GM04504 (cell line): ENCODE measurements at places on chromosomes 3 and 15.

DNA sequence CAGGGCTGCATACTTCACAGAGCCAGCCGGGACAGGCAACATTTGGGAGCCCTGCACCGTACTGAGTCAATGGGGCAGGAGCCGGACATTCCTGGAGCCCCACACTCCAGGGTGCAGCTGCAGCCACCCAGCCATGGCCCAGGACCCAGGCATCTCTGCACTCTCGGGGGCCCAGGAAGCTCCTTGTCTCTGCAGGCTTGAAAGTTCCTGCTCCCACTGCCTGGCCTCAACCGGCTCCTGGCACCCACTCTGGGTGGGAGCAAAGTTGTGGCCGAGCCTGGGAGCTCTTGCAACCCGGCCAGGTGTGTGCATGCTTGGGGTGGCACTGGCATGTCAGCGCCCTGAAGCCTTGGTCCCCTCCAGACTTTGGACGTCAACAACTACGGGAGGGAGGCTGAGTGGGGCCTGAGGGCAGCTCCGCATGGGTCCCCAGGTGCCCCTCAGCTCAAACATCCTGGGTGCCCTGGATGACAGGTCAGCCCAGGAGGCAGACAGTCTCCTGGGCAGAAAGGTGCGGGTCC lies 833.5 kb upstream of the CADM2 start:
- no peak for DNase-seq

DNA sequence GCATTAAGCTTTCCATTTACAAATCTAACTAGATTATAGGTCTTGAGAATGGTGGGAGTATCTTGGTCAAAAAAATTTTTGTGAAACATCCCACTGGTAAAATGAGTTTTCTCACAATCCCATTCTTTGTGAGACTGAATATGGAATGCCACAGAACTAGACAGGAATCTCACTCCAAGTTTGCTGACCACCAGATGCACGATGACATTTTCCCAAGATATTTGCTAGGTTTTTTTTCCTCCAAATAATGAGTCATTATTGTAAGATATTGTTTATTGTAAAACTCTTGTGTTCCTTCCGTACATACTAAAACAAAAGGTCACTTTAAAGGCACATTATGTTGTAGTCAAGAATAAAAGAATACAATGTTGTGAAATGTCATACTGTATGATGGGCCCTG lies 53.9 kb downstream of the COPS2 start:
- DNase-seq, result no peak

GRCh38 chr3:67685499-67685898 lies 31.1 kb upstream of the SUCLG2 start:
- no peak for DNase-seq

GRCh38 chr15:89128320-89129122 lies 40.3 kb downstream of the ABHD2 start:
- DNase-seq, result no peak

DNA sequence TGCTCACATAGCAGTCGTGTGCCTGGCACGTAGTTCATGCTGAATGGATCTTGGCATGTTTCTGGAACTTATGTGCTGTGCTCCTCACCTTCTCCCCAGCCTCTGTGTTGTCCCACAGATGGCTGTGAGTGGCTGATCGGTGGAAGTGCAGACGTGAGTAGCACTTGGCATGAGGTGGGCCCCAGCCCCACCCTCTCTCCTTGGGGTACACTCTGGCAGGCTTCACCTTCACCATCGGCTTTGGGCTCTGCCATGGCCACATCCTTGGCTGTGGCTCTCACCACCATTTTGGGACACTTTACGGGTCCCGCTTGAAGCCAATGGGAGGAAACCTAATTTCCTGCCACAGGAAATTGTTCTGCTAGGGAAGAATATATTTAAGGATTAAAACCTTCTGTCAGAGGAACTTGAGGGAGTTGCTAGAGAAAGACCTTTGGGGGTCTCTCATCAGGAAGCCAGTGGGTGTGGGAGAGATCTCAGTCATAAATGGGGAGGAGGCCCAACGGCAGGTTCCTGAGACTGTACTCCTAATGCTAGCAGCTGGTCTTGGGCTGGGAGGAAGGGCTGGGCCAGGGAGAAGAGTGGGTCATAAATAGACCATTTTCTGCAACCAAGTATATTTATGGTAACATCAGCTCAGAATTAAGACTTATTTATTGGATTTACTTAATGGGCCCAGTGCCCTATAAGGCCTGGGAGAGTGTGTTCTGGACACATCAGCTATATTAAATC lies 92.3 kb downstream of the SMAD3 start:
- no peak for DNase-seq

DNA sequence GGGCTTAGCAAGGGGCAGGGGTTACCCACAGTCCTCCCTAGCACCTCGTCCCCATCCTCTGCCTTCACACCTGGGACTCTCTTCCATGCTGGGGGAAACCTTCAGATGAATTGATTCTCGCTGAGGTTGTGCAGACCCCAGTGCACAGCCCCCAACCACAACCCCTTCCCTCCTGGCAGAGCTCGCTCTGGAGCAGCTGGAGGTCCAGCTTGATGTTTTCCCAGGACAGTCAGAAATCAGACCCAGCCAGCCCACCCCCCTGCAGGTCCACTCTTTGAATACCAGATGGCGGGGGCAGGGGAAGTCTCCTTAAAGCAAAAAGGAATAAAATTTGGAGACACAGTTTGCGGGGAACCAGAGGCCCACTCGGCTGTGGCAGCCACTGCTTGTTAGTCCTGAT lies 234.4 kb downstream of the XXYLT1 start:
- DNase-seq, result no peak

DNA sequence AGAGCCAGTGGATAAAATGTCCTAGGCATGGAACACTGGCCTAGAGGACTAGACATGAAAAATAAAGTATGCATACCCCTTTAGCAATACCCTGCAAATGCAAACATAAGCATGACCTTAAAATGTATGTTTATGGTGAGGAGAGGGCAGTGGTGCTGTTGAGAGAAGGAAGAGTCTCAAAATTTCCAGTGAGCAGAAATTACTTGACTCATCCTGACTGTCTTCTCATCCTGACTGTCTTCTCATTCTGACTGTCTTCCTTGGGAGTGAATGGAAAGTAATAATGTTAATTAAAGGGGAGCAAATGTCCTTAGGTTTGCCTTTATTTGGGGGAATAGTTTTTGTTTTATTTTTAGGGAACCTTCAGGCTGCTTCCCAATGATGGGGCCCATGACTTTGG lies 121.5 kb upstream of the GALNT15 start:
- no peak for DNase-seq

DNA sequence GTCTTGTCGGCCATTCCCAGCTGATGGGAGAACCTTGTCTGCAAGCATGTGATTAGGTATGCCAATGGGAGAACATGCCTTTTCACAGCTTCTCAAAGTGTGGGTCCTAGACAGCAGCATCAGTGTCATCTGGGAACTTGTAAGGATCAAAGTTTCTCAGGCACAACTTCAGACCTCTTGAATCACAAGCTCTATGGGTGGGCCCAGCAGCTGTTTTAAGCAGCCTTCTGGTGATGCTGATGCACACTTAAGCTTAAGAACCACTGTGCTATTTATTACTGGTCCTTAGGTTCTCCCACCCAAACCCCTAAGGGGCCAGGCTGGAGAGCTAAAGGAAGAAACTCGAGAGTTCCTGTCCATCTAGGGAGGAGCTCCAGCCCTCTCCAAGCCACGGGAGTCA lies 453.9 kb upstream of the PROK2 start:
- no peak for DNase-seq

GRCh38 chr15:75358771-75359536 lies 9.5 kb downstream of the MAN2C1 start:
- no peak for DNase-seq

DNA sequence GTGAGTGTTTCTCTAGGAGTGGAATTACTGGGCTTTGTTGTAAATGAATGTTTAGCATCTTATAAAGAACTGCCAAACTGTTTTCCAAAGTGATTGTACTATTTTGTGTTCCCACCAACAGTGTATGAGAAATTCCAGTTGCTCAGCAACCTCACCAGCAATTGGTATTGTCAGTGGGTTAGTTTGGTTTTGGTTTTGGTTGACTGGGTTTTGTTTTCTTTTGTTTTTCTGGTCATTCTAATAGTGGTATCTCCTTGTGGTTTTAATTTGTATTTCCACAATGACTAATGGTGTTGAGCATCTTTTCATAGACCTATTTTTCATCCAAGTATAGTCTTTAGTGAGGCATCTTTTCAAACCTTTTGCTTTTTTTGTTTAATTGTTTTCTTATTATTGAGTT lies 27.1 kb downstream of the FILIP1L start:
- DNase-seq, result peak; percentile 62

GRCh38 chr3:46395210-46395661 lies 11.6 kb downstream of the CCR5AS start:
- no peak for DNase-seq

GRCh38 chr3:114496021-114496434 lies 202.2 kb downstream of the TIGIT start:
- peak; percentile 53 for DNase-seq

GRCh38 chr3:68915973-68916372 lies 16.4 kb downstream of the TAFA4 start:
- DNase-seq, result no peak

GRCh38 chr3:169886671-169887070 lies 16.9 kb upstream of the LRRC31 start:
- DNase-seq, result peak; percentile 49

- no peak for DNase-seq
Observed at GRCh38 chr15:41996921-41997592, 23.8 kb downstream of the PLA2G4E start.

GRCh38 chr3:8441969-8442559 lies 59.6 kb upstream of the LMCD1 start:
- no peak for DNase-seq

GRCh38 chr3:54427501-54427900 lies 305.1 kb downstream of the CACNA2D3 start:
- DNase-seq, result no peak

DNA sequence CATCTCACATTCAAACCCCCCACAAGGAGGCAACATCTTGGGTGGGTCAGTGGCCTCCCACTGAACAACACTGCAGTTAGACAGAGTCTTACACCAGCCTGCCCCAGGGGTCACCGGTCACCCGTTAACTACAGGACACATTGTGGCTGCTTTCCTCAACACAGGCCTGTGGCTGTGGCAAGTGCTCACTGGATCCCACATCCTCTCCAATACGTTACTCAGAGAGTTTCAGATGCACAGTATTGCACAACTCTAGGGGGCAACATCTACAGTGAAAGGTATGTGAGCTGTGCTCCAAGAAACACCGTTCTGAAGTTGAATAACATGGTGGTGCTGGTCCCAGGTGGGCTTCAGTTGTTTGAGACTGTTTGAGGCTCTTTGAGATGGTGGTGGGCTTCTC lies 41.0 kb downstream of the CTDSPL start:
- DNase-seq, result no peak

DNA sequence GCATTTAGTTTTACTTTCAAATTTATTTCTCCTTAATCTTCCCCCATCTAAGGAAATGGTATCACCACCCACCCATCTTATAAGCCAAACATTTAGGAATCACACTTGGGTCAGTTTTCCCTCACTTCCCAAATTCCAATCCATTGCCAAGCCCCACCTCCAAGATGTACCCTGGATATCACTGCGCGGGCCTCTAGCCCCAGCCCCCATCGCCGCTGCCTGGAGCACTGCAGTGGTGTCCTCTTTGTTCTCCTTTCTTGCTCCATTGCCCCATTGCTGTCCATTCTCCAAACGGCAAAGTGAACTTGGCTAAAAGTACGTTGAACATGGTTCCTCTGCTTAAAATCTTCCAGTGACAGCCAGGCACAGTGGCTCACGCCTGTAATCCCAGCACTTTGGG lies 267.8 kb downstream of the SHOX2 start:
- DNase-seq, result no peak

DNA sequence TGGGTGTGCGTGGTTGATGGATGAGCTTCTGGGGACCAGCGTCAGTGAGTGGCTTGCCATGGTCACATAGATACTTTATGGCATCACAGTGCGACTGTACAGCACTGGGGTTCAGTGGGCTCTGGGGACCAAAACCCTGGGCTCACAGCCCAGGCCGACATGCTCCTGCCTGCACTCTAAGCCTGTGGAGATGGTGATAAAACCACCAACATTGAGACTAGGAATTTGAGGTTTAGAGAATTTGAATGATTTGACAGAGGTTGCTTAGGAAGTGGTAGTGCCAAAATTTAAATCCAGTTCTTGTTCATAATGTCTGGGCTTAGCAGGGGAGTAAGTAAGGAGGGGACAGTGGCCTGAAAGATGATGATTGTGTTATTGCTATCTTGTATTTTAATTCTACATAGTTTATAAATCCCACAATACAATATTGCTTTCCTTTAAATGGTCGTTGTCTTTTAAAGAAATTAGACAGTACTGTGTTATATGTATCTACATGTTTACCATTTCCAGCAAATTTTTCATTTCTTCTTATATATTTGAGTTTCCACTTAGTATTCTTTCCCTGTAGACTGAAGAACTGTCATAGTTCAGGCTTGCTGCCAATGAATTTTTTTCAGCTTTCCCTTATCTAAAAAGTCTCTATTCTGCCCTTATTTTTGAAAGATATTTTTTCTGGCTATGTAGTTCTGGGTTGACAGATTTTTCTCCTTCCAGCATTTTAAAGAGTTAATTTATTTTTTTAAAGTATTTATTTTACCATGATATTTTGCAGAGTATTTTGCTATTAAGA lies 235.4 kb upstream of the RGMA start:
- DNase-seq, result no peak

GRCh38 chr15:40472171-40472727 lies 1.5 kb downstream of the CHST14 start:
- DNase-seq, result no peak

DNA sequence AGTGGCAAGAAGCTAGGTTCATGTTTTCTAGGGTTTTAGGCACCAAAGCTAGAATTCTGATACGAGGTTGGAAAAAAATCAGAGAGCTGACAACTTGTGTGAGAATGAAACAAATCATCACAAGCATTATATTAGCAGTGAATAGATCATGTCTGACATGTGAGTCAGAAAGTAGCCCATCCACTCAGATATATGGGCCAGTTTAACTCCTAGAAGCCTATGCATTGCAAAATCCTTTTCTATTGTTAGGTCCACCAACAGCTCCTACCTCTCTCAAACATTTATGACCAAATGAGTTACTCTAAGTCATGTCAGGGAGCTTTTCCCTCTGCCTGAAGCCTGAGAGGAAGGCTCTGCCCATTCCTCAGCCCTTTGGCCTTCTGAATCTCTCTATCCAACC lies 44.0 kb downstream of the KBTBD12 start:
- no peak for DNase-seq

- no peak for DNase-seq
Observed at GRCh38 chr3:195032106-195032759, 238.7 kb downstream of the XXYLT1 start.

DNA sequence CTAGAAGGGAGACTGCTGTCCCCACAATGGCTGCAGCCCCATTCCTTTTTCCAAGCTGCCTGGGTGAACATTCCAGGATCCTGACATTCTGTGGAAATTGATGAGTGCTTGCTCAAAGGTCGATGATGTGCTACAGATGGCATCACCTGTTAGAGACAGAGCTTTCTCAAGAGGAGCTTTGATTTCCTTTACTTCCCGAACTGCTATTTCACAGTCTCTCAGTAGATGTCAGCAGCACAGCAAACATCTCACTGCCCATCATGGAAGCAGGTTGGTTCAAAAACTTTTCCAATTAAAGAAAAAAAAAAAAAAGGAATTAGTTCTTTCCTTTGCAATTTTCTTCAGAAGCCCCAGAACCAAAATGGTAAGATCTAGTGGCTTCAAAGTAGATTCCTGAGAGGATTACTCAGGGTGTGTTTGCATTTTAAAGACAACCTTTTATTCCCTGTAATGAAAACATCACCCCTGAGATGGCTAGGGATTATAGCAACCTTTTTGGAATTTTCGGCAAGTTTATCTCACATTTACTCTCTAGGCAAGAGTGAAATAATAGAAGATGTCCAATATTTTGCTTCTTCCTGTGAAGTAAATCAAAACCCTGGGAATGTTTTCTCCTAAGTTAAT lies 44.8 kb downstream of the POLR2M start:
- peak; percentile 35 for DNase-seq
